ENCODE measurements at places on chromosomes 2 and 18.

DNA sequence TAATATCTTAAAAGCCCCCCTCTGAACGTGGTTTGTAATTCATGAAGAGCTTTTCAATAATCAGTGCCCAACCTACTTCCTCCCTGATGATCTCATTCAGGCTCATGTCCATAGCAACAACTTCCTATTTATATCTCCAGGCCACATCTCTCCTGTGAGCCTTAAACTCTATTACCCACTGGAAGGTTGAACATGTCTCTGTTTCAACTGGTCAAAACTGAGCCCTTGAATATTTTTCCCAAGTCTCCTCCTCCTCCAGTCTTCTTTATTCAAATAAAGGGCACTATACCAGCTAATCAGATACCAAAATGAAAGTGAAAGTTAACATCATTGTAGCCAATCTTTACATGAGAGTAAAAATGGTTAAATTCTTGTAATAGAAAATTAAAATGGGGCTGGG is 63.7 kb upstream of the ITGA4 start:
- DNase-seq: no peak

- no peak for DNase-seq
Measured at GRCh38 chr2:121791290-121791689, 35.8 kb downstream of the TSN start.

DNA sequence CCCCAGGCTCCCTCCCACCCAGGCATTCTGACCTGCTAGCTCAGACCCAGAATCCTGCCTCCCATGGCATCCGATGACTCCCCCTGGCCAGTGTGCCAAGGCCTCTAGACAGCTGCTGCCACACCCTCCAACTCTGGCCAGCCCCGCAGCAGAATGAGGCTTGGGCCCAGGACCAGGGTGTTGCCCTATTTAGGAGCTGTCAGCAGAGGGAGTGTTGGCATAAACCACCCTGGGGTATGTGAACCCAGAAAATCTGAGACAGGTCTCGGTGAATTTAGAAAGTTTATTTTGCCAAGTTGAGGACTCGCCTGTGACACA is 134.3 kb downstream of the KLHL29 start:
- DNase-seq: no peak

GRCh38 chr18:58076052-58076451 is 32.0 kb downstream of the NEDD4L start:
- DNase-seq: no peak

DNA sequence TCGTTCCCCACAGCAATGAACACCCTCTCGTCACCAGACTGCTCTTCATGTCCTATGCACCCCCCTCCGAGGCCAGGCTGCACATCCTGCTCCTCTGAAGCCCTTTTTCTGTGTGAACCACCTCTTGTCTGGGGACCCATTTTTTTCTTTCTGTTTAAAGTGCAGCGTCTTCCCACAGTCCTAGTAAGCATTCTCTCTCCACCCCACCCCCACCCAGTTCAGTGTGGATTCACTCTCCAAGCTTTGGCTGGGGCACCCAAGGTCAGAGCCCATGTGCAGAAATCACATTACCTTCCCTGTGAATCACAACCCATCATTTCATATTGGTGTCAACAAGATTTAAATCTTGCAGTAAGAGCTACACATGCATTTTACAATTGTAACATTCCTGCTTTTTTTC is 26.4 kb upstream of the PKDCC start:
- DNase-seq: no peak

DNA sequence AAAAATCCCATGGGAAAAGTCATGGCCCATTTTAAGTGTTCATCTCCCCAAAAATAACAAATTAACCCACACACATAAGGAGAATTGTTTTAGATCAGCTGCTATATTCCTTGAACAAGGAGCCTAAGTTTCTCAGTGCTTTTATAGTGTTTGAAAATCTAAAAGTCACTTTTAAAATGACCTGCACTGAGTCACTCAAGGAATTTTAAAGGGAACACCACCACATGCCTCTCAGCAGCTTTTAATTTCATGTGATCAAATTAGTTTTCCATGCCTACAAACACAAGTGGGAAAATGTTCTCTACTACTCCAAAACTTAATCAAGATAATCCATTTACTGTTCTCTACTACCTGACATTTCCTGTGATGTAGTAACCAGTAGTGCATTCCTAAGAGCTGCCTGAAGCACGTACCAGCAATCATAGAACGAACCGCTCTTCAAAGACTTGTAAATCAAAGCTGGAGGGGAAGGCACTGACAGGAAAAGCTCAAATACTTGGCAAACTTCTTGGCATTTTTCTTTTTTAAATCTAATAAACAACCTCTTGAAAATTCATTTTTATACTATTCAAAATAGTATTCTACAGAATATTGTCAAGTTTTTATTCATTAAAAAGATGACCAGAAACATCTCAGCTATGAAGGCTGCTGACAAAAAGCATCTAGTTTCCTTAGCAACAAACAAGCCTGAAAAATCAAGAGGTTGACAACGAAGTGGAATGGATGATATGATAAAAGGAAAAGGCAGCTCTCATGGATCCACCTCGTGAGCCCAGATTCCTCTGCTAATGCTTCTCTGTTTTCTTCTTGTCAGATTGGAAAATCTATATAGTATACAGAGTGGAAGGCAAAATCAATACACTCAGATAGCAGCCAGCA is 37.2 kb downstream of the LRPPRC start:
- DNase-seq: no peak

GRCh38 chr2:88038263-88039105 is 17.1 kb downstream of the KRCC1 start:
- no peak for DNase-seq

GRCh38 chr2:120231564-120231973 is 8.4 kb upstream of the TMEM185B start:
- DNase-seq: no peak

DNA sequence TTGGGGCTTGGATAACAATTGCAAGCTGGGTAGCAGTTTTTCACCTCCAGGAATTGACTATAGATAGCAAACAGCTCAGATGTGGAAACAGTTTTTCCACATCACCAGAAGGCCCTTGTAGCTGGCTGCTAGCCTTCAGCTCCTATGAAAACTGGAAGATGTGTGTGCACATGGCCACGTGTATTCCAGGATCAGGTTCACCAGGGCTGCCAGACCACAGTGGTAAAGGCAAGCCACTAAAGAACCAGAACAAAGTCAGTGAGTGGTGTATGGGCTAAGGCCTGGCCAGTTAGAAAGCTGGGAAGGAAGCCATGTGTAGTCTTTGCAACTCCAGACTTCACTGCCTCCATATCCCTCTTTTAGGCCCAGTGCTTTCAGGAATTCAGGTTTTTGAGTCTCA is 12.9 kb downstream of the LRRTM1 start:
- no peak for DNase-seq

DNA sequence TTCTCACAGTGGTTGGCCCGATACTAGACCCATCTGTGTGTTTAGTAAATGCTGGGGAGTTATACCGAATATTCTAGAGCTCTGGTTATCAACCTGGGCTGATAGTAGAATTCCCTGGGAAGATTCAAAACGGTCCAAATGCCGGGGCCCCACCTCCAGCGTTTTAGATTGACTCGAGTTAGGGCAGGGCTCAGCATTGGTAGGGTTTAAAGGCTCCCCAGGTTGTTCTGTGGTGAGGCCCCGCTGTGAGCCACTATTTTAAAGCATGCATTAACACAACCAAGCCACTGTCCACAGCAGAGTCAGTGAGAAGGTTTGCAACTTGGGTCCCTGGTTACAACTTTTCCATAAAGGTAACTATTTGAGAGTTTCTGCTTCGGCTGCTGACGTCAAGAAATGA is 73.6 kb downstream of the DYSF start:
- DNase-seq: no peak

- DNase-seq: no peak
Measured at GRCh38 chr2:161576421-161576820, 47.8 kb upstream of the SLC4A10 start.

- DNase-seq: no peak
Measured at GRCh38 chr2:226352941-226353560, 446.6 kb downstream of the IRS1 start.

- no peak for DNase-seq
Measured at GRCh38 chr2:169452080-169452479, 27.2 kb upstream of the BBS5 start.

GRCh38 chr18:495017-495416 is 5.5 kb downstream of the COLEC12 start:
- DNase-seq: no peak

- DNase-seq: no peak
Measured at GRCh38 chr18:60279391-60279790, 93.2 kb downstream of the MC4R start.

GRCh38 chr2:146415291-146415690 is 1429.5 kb upstream of the ACVR2A start:
- no peak for DNase-seq

- no peak for DNase-seq
Measured at GRCh38 chr2:189393440-189394111, 47.7 kb upstream of the WDR75 start.

DNA sequence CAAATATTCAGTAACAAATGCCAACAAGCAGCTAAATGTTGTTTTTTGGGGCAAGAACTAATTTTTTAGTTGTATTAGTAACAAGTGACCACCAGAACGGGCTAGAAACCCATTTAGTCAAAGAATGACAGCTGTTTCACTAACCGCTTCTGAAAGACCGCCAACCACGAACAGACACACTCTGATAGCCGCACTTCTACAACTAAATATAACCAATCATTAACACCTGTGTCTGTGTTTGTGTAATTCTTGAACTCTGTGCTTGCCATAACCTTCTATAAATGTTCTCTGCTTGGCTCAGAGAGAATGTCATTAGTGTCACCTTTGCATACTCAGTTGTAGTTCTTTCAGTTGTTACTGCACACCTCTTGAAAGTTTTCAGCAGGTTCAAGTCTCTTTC is 526.3 kb upstream of the LRRTM1 start:
- DNase-seq: no peak

DNA sequence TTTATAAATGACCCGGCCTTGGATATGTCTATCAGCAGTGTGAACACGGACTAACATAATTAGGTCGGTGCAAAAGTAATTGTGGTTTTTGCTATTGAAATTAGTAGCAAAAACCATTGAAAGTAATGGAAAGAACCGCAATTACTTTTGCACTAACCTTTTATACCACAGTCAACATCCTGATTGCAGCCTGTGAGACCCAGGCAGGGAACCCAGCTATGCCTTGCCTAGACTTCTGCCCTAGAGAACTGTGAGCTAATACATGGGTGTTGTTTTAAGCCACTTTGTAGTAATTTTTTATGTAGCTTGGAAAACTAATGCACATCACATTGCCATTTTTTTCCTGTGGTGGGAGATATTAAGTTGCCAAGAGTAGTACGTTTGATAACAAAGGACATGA is 120.7 kb downstream of the SCG2 start:
- no peak for DNase-seq

DNA sequence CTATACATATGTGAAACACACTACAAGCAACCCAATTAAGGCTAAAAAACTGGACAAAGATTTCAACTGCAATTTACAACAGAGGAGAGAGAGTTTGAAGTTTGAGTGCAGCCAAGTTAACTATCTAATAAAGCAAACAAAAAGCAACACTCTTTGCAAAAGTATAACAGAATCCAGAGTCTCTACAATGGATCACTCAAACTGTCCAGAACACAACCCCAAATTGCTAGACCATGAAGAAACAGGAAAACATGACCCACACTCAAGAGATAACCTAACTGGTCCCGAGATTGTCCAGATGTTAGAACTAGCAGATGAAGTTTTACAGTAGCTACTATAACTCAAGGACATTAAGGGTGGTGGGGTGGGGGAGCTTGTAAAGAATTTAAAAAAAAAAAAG is 14.8 kb downstream of the ABHD3 start:
- no peak for DNase-seq

GRCh38 chr18:65737471-65737955 is 13.3 kb upstream of the CDH7 start:
- DNase-seq: no peak

GRCh38 chr2:126792186-126792585 is 106.5 kb upstream of the TEX51 start:
- DNase-seq: no peak

DNA sequence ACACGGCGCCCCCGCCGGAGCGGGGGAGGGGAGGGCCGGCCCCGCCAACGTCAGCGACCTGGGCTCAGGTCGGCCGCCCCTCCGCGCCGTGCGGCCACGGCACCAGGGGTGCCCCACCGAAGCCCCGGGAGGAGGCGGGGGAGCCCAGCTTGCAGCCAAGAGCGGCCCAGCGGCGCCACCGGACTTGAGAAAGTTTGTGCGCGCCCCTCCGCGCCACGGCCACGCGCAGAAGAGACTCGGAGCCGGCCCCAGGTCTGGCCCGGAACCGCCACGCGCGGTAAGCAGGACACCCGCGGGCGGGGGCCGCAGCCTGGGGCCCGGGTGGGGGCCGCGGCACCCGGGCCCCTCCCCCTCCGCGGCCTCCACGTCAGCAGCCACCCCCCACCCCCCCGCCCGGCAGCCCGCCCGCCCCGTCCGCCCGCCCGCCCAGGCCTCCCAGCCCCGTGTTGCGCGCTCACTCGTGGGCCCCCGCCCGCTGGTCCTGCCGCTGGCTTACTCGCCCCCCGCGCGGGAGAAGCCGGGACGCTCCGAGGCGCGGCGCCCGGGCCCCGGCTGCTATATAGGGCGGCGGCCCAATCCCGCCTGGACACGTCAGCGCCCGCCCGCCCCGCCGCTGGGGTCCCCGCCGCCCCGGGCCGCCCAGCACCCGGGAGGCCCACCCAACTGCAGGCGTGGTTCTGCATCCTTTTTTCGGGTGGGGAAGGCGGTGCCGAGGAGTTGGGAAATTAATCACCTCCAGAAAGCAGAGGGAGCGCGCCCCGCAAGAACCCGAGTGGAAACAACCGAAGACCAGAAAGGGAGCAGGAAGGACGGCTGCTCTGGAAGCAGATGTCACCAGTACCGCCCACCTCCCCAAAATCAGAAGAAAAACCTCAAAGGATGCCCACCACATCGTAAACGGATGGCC is 42.9 kb downstream of the HDLBP start:
- DNase-seq: peak; percentile 16

- DNase-seq: no peak
Measured at GRCh38 chr2:226077841-226078240, 678.3 kb downstream of the NYAP2 start.

GRCh38 chr2:24304631-24305030 is 55.7 kb downstream of the ITSN2 start:
- DNase-seq: no peak

- no peak for DNase-seq
Measured at GRCh38 chr2:194087089-194087958, 1569.7 kb upstream of the SLC39A10 start.

DNA sequence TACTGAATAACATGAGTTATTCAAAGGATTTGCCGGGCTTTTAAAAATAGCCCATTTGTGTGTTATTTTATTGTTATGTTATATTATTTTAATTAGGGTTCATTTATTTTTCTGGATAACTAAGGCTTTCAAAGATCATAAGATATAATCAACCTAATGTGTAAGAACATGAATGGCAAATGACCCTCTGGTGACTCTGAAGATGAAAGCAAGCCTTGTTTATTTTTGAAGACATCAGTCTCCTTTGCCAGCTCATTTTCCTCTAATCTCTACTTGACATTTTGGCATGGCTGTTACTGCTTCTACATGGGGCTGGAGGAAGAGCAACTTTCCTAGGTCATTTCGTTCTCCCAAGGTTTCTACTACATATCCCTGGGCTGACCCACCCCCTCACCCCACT is 10.6 kb downstream of the FAP start:
- no peak for DNase-seq

GRCh38 chr2:231929961-231930592 is 3.9 kb upstream of the NPPC start:
- no peak for DNase-seq

GRCh38 chr2:218229851-218230250 is 12.9 kb downstream of the ARPC2 start:
- DNase-seq: no peak

- no peak for DNase-seq
Measured at GRCh38 chr2:240793313-240794177, 26.5 kb downstream of the KIF1A start.

GRCh38 chr18:3648200-3648599 is 198.2 kb downstream of the TGIF1 start:
- DNase-seq: no peak
